ENCODE measurements at places on chromosomes 16 and 17.

- DNase-seq: peak; percentile 5
These were observed 97.7 kb downstream of the CBLN1 start for GRCh38 chr16:49183911-49184310.

- DNase-seq: peak; percentile 40
These were observed 124.1 kb downstream of the PRKCA start for GRCh38 chr17:66426397-66427033.

DNA sequence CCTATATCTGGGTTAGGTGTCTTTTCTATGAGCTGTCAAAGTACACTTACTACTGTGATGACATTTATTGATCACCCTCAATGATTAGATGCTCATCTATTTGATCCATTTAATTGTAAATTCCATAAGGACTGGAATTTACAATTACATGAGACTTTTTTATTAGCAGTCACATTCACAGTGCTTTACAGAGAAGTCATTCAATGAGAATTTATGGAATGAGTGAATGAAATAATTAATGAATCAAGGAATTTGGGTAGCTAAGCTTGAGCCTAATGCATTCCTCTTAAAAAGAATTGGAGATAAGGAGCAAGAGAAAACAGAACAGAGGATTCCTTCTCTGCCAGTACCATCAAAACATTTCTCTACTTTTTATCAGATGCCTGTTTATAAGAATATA lies 1437.5 kb upstream of the CDH8 start:
- no peak for DNase-seq

DNA sequence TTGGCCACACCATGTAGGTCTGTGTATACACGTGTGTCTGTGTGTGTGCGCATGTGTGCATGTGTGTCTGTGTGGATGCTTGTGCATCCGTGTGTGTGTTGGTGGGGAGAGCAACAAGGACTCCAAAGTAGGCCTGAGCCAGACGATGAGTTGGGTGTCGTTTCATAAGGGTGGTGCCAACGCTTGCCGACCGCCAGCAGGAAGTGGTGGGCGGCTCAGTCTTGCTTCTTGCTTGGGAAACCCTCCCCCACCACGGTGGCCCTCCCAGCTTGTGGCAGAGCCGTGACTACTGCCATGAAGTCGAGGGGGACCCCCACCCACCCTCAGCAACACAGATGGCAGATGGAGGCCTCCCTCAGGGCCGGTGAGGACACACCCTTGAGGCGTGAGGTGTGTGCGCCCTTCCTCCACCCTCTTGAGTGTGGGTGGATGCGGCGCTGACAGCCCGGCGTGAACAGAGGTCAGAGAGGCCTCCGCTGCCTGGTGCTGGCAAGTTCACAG lies 17.5 kb downstream of the SBK1 start:
- DNase-seq: no peak

DNA sequence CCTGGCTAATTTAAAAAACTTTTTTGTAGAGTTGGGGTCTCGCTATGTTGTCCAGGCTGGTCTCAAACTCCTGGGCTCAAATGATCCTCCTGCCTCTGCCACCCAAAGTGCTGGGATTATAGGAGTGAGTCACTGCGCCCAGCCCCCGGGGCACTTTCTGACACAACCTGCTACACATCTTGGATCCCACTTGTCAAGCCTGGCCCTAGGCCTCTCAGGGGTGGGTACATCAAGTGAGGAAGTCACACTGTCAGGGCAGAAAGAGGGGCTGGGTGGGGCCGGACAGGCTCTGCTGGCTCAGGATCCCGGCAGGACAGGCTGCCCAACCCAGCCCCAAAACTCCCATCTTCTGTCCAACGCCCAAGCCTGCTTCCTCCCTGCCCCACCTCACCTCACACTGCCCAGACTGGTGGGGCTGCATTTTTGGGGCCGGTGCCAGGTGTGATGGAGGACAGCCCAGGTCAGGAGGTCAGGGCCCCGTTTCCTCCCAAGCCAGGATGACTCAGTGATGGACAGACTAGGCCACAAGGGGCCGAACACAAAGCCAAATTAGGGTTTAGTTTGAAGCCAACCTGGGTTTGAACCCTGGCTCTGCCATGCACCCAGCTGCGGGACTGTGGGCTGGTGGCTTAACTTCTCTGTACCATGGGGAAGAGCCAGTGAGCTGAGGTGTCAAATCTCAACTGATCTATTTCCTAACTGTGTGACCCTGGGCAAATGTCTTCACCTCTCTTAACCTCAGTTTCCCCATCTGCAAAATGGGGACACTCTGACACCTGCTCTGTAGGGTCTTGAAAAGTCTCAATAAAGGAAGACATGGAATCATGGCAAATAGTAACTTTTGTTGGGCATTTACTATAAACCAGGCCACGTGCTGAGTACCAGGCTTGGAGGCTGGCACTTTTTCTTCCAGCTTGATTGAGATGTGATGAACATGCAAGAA lies 8.9 kb upstream of the PPL start:
- DNase-seq: no peak

DNA sequence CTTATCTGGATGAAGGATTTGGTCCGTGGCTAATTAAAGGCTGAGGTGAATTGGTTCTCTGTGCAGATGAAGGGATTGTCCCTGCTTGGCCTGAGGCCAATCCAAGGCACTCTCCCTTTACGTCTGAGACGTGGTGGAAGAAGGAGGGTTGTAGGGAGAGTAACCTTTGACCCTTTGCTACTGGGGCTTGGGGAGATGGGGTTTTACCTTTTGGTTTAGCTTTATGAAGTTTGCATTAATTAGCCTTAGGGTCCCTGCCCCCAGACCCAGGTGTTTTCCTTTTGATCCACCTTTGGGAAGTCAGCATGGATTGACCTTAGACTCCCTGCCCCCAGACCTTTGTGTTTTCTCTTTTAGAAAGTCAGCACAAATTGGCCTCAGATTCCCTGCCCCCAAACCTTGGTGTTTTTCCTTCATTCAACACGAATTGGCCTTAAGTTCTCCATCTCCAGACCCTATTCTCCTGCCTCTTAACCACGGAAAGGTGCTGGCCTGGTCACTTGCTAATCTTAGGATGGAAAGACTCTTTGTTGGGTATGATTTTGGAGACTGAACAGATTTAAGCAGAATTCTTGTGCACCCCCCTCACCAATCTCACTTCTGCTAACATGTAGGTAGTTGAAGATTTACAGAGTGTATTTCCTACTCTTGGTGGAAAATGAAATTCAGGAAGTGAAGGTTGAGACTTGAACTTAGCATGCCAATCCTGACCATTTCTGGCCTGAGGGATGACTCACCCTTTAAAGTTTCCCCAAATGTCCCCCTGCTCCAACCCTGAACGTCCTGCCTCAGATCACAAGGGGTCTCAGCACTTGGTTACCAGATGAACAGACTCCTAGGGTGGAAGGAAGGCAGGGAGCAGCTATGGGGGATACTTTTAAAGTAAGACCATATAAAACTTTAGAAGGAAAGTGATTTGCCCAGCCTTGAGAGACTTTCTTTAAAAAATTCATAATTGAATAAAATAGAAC lies 23.1 kb upstream of the MMD start:
- DNase-seq: no peak

- no peak for DNase-seq
These were observed 7.8 kb upstream of the MAPK7 start for GRCh38 chr17:19370493-19370960.
